Fibroblast of mammary gland (primary cell): ENCODE measurements at places on chromosomes 13 and 19.

DNA sequence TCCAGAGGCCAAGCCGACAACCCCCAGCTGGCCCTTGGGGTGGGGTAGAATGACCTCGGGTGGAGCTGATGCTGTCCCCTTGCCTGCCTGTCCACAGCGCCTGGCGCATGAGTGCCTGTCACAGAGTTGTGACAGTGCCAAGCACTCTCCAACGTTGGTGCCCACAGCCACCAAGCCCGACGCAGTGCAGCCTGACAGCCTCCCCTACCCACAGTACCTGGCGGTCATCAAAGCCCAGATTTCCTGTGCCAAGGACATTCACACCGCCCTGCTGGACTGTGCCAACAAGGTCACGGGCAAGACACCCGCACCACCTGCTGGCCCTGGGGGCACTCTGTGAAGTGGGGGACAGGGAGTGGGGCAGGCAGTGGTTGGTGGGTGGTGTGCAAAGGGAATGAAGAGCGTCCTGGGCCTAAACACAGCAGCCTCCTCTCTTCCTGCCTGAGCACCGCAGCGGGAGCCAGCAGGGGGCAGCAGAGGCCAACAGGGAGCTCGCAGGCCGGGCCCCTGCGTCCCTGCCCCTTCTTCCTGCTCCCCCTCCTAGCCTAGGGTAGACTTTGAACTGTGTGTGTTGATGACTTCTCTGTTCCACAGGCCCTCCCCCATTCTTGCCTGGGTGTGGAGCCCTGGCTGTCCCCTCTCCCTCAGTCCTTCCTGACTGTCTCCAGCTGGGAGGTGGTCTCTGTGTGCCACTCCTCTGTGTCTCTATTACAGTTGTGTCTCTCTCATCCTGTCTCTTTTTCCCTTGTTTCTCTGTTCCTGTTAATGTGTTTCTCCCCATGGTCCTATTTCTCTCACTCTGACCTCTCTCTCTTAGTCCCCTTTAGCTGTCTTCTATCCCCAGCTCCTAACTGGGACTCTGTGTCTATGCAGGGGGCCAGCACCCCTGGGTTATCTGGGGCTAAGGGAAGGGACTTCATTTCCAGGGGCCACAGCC, 6.5 kb downstream of the MED29 start:
- DNase-seq: peak; percentile 85

DNA sequence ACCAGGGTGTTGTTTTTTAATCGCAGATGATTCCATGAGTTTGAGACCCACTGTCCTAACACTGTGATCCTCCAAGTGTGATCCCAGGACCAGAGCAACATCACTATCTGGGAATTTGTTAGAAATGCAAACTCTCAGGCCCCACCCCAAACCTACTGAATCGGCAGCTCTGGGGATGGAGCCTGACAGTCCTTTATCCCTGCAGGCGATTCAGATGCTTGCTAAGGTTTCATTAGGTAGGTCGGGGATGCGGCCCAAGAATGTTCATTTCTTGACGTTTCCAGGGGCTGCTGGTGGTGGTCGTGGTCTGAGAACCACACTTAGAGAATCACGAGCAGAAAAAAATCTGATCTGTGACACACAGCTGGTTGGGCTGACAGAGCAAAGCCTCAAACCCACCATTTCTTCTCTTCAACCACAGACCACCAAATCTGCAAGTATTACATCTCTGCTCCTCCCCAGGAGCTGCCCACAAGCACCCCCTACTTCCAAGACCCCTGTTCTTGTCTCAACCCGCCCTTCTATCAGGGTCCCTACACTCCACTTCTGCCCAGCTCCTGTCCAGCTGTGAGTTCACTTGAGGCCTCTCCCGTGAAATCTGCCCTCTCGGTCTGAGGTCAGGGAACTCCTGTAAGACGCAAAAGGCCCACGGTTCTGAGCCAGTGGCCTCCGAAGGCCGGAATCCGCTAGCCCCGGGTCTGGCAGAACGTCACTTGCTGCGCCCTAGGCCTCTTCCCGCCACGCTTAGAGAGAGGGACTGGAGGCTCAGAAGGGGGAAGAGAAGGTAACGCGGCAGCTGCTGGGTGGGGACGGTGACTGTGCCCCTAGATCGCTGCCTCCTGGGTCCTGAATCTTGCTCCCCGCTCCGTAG, 1.1 kb upstream of the FARP1 start:
- no peak for DNase-seq

- DNase-seq: no peak
Observed at GRCh38 chr19:52778811-52779210, 7.8 kb downstream of the ZNF600 start.

GRCh38 chr13:110380359-110381028, 73.4 kb downstream of the COL4A2 start:
- DNase-seq: peak; percentile 89

GRCh38 chr19:38944981-38945506, 14.3 kb downstream of the MRPS12 start:
- peak; percentile 14 for DNase-seq

DNA sequence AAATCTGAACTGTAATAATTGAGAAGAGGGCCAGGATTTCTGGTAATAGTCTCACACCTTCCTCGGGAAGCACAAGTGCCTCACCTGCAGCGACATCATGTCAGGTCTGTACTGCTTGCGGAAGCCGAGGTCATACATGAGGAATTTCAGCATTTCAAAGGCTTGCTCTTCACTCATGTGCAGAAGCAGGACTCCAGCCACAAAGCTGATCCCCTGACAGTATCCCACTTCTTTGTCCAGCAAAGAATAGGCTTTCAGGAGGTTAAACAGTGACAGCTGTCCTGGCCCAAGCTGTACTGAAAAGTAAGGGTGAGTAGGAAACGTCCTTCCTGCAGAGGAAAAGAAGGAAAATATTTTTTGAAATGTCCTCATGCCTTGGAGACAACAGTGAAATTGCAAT, 182.7 kb downstream of the TBC1D4 start:
- DNase-seq: no peak

DNA sequence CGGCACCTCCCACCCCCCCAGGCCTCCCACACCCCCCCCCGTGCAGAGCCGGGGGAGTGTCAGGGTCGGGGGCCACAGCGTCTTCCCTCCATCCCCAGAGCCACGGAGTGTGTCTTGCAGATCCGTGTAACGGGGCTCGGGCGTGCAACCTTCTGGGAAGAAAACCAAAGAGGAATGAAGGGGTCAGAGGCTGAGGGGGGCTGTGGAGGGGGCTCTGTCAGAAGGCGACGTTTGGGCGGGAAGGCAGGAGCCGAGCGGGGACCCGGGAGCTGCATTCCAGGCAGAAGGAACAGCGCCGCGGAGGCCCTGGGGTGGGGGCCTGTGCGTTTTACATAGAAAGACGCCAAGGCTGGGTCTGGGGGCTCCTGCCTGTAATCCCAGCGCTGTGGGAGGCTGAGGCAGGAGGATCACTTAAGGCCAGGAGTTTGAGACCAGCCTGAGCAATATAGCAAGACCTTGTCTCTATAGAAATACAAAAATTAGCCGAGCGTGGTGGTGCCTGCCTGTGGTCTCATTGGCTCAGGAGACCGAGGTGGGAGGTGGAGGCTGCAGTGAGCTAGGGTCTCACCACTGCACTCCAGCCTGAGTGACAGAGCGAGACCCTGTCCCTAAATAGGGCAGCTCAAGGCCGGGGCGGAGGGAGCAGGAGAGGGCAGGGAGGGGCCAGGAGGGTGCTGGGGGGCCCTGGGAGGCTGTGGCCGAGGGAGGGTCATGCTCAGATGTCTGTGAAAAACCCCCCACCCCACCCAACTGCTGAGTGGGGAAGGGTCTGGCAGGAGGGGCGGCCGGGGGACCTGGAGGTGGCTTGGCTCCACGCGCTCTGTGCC, 27.8 kb downstream of the ARID3A start:
- DNase-seq: no peak

GRCh38 chr19:46015687-46016425, 7.0 kb downstream of the PGLYRP1 start:
- DNase-seq: no peak

GRCh38 chr19:11887234-11887610, 360 bp upstream of the ZNF69 start:
- no peak for DNase-seq

DNA sequence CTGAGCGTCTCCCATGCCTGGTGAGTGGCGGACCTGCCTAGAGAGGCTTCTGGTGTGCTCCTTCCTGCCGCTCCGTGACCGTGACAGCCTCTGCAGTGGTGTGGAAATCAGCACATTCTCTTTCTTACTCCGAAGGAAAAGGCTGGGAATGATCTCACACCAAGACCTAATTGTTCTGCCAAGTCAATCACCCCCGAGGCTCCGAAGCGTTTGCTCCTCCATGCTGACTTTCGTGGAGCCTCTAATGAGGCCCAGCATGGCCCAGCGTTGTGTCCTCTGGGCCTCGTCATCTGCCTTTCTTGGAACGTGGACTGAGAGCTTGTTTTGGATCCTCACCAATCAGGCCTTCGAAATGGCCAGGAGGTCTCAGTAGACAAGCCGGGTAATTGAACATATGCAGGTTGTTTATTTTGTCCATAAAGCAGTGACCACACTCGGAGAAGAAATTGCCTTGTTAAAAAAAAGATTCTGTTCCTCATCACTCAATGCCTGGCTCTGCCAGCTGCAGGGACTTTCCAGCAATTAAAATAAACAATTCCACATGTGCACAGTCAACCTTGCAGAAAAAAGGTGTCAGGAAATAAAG, 107.1 kb downstream of the UBL3 start:
- peak; percentile 63 for DNase-seq

DNA sequence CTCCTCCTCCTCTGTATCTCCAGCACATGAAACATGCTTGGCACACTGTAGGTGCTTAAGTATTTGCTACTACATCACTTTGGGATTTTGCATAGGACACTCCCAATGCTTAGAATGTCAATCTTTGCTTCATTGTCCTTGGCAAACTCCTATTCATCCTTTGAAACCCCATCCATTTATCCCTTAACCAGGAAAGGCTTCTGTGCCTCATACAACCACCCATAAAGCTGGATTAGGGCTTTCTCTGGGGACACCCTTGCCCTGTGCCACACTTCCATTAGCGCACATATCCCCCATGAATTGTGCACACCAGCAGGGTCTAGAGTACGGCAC, 5.8 kb upstream of the EPS8L1 start:
- DNase-seq: no peak
